ENCODE measurements at places on chromosomes 2 and 18. TPM values are rescaled to one million over a fixed set of nuclear protein-coding genes. Genes with fewer than 3 reads are reported as not detected.

The TBC1D8 gene
- 40.2 TPM for total RNA-seq

The ATOH8 gene
- 68.1 TPM for total RNA-seq

The SCTR gene
- total RNA-seq = 0.44 TPM

The ZSWIM2 gene
- total RNA-seq = not detected

The LRP2 gene
- total RNA-seq = 0.19 TPM

DNA sequence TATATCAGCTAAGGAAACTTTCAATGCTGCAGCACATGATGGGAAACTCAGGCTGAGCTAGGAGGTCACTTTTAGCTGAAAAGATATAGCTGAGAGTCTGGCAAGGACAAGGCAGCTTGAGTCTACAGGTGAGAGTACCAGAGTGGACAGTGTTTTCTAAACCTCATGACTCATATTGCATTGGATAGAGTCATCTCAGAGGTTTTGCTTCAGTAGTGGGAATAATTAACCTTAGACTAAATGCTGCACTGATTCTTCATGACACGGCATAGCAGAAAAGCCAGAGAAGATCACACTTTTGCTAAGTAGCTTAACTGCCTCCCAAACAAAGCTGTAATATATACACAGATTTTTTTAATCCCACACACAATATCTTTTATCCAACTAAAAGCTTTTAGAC, 865.0 kb upstream of the CDH2 start:
- DNase-seq = no peak

GRCh38 chr2:27932396-27932795, 41.9 kb downstream of the BABAM2 start:
- DNase-seq = no peak

GRCh38 chr2:227627769-227628168, 10.5 kb downstream of the SCYGR4 start:
- DNase-seq = no peak

DNA sequence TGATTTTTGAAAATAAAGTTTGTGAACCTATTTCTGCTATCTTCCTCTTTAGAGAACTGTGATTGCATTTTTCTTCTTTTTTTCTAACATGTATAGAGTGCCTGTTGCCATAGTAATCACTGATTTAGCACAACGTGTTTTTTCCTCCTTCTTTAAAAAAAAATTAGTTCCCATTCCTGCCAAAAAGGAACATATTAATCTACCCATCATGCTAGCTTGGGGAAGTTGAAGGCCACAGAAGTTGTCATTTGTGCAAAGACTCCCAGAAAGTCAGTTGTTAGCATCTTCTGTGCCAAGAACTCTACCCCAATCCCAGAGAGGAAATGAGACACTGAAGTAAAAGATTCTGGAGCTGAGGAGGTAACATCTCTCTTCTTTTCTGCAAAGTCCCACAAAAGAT, 57.3 kb downstream of the SLC8A1 start:
- DNase-seq = no peak

- no peak for DNase-seq
Observed at GRCh38 chr2:174623690-174624089, 26.1 kb upstream of the WIPF1 start.

DNA sequence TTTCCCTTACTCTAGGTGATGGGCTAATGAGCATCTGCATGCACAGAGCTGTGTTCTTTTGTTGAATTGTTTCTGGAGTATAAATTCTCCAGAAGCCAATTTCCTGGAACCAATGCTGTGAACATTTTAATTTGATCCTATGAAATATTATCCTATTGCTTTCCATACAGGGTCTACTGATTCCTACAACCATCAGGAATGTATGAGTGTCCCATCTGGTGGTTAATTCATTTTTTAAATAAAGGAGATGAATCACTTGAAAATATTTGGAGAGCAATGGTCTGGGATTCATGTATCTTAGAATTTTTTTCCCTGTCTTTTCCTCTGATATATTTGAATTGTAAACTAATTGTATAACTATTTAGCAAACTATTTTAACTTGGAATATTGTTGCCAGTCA, 14.0 kb downstream of the KIF5C start:
- DNase-seq = no peak

DNA sequence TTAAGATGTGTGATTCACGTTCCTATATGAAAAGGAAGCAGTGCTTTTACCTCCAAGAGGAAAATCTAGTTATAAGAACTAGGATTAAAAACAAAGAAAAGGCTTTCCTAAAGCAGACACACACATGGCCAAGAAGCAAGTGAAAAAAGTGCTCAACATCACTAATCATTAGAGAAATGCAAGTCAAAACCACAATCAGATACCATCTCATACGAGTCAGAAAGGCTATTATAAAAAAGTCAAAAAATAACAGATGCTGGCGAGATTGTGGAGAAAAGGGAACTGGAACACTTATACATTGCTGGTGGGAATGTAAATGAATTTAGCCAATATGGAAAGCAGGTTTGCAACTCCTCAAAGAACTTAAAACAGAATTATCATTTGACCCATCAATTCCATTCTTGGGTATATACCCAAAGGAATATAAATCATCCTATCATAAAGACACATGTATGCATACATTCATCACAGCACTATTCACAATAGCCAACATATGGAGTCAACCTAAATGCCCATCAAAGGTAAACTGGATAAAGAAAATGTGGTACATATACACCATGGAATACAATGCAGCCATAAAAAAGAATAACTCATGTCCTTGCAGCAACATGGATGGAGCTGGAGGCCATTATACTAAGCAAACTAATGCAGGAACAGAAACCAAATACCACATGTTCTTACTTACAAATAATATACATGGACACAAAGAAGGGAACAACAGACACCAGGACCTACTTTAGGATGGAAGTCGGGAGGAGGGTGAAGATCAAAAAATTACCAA, 285.3 kb downstream of the RAD51AP2 start:
- DNase-seq = no peak

- DNase-seq = peak; percentile 60
Observed at GRCh38 chr2:94871226-94872087, at the start of gene TEKT4. TEKT4 (plus strand) TSS chr2:94871430; CDS start chr2:94871580, 150 bp downstream.

DNA sequence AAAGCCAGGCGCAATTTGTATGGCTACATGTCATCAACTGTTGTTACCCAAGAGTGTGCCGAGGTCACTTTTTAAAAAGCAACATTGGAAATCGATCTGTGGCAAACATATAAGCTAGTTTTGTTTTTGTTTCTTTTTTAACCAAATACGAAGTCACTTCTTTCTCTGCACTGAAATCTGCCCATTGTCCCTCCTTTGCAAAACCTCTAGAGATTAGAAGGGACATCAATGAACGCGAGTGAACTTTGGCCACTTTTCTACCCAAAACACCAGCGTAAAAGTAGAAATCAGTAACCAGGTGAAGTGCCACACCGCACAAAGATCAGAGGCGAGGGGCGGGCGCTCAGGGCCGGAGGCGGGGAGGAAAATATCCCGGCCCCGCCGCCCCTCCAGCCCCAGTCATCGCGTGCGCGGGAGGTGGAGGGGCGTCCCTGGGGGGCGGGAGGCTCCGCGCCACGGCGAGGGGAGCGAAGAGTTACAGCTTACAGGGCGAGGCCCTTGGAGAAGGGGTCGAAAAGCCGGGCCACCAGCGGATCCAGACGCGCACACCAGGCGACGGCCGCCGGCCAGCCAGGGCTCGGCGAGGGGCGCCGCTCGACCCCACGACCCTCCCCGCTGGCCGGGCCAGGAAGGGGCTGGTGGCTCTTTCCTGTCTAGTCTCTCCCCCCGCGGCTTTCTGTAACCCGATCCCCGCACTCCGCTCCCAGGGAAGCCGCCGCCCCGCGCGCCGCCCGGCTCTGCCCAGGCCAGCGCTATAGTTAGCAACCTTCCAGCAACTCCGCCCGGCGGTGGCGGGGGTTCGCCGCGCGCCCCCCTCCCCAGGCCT, 993 bp downstream of the RBMS1 start:
- peak; percentile 85 for DNase-seq

DNA sequence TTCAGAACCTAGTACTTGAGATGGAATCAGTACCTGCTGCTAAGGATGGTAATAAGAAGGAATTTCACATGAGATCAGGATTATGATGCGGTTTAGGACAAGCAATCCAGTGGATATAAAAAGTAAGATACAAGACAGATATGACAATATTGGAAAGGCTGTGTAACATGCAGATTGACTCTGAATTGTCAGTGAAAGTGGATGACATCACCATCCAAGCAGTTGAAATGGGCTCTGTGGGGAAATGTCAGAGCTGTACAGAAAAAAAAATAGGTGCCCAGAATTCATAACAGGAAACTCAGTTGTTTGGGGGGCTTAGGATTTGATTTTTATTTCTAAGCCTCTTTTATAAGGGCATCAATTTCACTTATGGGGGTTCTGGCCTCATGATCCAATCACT, 438.3 kb downstream of the SPAG16 start:
- DNase-seq = no peak
